ENCODE measurements at places on chromosomes 2 and 18. TPM values are rescaled to one million over a fixed set of nuclear protein-coding genes. Genes with fewer than 3 reads are reported as not detected.

The SH3RF3 gene
- polyA plus RNA-seq: 0.52 TPM

The PLCD4 gene
- 9.3 TPM for polyA plus RNA-seq

The PGAP1 gene
- polyA plus RNA-seq: 54.8 TPM

The PRSS56 gene
- not detected for polyA plus RNA-seq

The STON1 gene
- 2.2 TPM for polyA plus RNA-seq

The C1QL2 gene
- not detected for polyA plus RNA-seq

The FSHR gene
- polyA plus RNA-seq: 0.36 TPM

Data from neural cell (in vitro differentiated cells).